ENCODE measurements at places on chromosomes 12 and 14.

DNA sequence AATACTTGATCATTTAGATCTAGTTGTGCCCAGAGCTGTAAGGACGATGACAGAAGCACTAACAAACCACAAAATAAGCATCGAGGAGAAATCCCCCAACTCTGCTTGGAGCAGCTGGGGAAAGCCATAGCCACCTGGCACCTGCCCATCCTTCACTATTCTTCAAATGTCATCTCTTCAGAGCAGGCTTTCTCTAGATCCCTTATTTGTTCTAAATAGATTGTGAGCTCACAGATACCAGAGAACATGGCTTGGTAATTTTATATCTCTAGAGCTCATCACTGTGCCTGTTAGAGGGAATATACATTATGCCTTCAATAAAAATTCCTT lies 50.9 kb downstream of the GRIP1 start:
- no peak for DNase-seq

GRCh38 chr12:38099686-38100085 lies 216.9 kb upstream of the ALG10B start:
- no peak for DNase-seq

- no peak for DNase-seq
Measured at GRCh38 chr14:98501335-98501734, 770.7 kb downstream of the BCL11B start.

- peak; percentile 65 for DNase-seq
Measured at GRCh38 chr12:4700621-4701026, 19.6 kb upstream of the GALNT8 start.

- no peak for DNase-seq
Measured at GRCh38 chr12:102302553-102302952, 104.9 kb upstream of the PMCH start.
